ENCODE measurements at places on chromosomes 1 and 21.
A peak's percentile ranks its signal among the peaks of the same experiment; 100 is the strongest.

- DNase-seq, result no peak
Measured at GRCh38 chr1:17867470-17867869, 112.3 kb downstream of the ACTL8 start.

- DNase-seq, result no peak
Measured at GRCh38 chr1:87392248-87393192, 63.8 kb downstream of the LMO4 start.

GRCh38 chr1:230205719-230206198, 138.7 kb downstream of the GALNT2 start:
- no peak for DNase-seq

DNA sequence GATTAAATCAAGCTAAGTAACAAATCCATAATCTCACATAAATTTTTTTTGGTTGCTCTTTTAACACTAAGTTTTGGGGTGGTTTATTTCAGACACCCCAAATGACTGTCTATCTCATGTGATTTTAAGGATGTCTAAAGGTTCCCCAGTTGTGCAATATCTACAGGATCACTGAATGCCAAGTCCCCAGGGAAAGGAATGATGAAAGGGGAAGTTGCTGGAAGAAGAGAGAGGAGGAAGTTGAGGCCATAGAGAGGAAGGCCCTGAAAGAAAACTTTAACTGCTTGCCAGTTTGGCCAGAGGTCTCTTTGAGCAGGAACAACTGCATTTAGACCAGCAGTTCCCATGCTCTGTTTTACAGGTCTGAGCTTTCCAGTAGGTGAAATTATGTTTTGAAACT, 27.5 kb upstream of the SLC19A2 start:
- DNase-seq, result no peak

- no peak for DNase-seq
Measured at GRCh38 chr1:222117809-222118208, 375.9 kb upstream of the DUSP10 start.

GRCh38 chr1:6154525-6155319, 25.4 kb downstream of the CHD5 start:
- no peak for DNase-seq

GRCh38 chr1:59718989-59719360, 95.8 kb upstream of the HOOK1 start:
- no peak for DNase-seq

DNA sequence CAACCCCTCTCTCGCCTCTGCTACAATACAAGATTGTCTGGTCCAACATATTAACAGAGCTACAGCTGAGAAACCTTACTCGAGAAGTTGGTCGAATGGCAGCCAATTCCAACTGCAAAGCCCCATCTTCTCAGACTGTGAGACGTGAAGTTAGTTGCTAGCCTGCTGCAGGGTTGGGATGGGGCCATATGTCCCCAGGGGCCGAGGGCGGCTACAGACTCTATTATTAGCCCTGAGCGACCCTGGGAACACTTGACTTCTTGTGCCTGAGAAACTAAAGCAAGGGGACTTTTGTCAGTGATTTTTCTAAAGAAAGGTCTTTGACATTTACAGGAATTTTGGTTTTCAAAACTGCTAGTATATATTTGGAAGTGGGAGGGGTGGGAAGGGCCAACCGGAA, 13.7 kb downstream of the NCF2 start:
- no peak for DNase-seq

GRCh38 chr1:64915381-64916274, 50.7 kb downstream of the JAK1 start:
- DNase-seq, result no peak

- no peak for DNase-seq
Measured at GRCh38 chr1:194043984-194044755, 857.8 kb upstream of the B3GALT2 start.

GRCh38 chr1:3617806-3618345, 6.6 kb upstream of the MEGF6 start:
- DNase-seq, result no peak

DNA sequence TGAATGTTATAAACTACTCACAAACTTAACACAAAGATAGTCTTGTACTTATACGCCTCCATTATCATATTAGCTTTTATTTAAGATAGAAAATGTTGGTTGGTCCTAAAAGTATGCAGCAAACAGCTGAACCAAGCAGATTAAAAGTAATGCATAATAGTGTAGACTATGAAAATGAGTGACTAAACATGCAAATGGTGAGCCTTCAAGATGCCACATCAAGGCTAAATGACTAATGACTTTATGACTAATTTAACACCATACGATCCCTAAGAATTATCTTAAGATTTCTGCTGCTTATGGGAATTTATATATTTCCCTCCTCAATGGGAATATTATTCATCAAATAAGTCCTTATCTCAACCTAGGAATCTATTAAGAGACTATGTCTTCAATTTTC, 4.6 kb downstream of the GPATCH2 start:
- DNase-seq, result no peak

GRCh38 chr21:38938769-38939168, 133.0 kb downstream of the ETS2 start:
- no peak for DNase-seq

DNA sequence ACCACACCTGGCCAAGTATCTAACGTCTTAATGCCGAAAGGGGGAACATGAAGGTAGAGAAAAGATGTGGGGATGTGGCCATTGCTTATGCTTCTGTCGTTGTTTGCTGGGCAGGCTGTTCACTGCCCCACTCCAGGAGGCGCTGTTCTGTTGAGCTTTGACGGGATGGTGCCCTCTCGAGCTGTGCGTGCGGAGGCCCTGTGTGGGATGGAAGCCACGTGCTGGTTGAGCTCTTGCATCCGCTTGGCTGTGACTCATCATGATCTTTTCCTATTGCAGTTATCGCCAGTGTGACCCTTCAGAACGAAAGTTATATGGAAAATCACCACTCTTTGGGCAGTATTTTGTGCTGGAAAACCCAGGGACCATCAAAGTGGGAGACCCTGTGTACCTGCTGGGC, 26.3 kb downstream of the MTARC1 start:
- no peak for DNase-seq

DNA sequence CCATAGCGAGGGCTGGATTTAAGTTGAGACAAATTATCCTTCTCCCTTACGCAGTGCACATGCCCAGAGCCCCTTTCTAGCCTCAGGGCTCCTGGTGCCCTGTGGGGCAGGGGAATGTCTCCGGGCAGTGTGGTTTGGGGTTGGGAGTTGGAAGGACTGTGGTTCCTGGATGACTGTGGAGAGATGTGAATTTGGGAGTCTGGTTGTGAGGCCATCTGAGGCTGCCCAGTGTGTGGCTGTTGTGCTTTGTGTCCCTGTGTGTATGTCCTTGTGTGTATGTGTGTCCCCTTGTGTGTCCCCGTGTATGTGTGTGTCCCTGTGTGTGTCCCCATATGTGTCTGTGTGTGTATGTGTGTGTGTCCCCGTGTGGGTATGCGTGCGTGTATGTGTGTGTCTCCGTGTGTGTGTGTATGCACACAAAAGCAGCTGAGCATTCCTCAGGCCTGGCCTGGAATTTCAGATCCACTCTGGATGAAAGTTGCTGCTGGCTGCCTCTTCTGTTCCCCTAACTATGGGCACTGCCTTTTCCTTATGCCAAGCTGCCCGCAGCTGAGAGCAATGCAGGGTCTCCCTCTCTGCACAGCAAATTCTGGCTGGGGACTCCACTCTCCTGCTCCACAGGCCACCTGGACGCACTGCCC, 65.4 kb downstream of the UBIAD1 start:
- DNase-seq, result no peak

GRCh38 chr21:46546799-46547198, 58.1 kb downstream of the S100B start:
- no peak for DNase-seq

DNA sequence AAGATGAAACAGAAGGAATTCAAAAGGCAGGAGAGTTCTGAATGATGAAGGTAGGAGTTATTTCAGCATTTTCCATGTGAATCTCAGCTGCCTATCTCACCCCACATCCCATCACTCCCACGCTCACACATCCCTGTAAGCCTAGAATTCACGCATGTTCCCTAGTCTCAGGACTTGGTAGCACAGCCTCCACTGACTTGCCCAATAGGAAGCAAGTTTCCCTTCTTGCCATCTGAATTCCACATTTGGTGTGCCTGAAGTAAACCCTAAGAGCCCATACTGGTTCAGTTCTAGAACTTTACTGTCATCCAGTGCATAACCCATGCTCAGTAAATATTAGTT, 56.6 kb downstream of the STYXL2 start:
- DNase-seq, result no peak

DNA sequence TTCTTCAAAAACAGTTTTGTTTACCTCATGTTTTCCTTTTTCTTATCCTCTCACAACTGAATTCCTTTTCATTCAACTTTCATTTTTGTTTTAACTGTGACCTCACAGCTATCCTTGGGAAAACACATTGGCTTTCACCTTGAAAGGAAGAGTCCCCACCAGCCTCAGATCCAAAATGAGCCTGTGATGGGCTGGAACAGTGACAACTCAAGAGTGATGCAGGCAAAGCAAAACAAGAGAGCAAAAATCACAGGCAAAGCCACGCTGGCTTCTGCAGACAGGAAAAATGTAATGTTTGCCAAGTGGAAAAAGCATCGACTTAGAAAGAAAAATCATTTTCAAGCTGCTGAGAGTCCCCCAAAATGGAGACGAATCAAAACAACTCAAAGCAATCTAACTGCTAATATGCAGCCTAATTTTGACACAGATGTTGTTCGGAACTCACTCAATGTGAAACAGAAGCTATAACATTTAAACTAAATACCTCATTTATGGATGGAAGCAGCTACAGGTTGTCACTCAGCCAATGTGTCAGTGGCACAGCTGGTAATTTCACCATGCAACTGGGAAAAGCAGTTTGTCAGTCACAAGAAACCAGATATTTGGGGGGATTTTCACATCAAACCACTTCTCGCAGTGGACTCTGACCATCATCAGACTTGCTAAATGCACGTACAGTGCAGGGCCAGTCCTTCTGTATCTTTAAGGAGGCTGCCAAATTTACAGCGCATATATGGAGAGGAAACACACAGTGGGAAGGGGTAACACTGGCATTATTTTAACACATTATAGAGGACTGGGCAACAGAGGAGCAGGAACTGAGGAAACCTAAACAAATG, 50.7 kb downstream of the ALG14 start:
- DNase-seq, result no peak

DNA sequence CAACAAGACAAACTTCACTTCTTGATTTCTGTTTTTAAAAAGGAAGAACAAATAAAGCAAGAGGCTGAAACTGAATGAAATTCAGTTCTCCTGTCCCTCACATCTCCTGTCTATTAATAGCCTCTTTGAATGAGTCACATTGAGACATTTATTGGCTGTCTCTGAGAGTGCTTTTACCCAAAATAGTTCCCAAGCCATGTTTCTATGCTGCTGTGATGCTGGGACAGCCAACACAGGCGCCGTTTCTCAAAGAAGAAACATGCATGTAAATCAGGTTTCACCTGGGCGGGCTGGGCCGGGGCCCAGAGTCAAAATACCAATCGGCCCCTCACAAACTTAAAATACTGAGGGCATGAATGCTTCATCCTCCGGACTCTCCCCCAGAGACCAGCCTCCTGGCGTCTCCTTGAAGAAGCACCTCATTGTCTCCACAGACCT, 105.2 kb downstream of the EDEM3 start:
- DNase-seq, result no peak

- no peak for DNase-seq
Measured at GRCh38 chr1:106831511-106831910, 225.0 kb upstream of the PRMT6 start.

DNA sequence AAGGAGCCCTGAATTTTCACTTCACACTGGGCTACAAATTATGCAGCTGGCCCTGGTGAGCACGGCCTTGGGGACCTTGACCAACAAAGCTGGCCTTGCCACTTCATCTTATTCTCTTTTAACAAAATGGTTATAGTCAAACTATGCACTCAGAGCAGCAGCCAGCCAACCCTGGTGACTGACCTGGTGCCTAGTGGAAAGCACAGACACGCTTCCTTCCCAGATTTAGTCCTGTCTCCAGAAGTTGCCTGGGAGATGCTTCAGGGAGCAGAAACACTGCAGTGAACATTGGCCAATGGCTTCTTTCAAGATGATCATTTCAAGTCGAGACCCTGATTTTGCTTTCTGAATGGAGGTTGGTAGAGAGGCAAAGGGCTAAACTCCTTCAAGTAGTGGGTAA, 249.3 kb downstream of the SIPA1L2 start:
- no peak for DNase-seq

GRCh38 chr1:36342426-36343185, 19.2 kb upstream of the EVA1B start:
- peak; percentile 9 for DNase-seq

- no peak for DNase-seq
Measured at GRCh38 chr1:201444792-201445191, 23.3 kb upstream of the TNNI1 start.

GRCh38 chr1:237769916-237770315, 120.8 kb downstream of the ZP4 start:
- no peak for DNase-seq

DNA sequence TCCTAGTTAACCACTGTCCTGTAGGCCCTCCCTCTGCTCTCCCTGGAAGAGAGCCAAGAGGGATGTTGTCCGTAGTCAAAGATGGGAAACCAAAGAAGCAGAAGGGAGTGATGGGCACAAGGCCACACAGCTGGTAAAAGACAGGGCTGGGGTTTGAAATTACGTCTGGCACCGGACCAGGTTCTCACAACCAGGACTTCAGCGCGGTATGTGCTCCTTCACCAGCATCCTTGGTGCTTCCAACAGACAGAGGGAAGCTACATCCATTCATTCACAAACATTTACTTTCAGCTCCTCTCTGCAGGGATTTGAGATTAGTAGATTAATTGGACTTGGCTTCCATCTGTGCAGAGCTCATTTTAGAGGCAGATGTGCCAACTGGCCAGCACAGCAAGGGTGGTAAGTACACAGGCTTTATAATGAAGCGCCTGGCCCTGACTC, 191.2 kb downstream of the TRABD2B start:
- DNase-seq, result no peak

DNA sequence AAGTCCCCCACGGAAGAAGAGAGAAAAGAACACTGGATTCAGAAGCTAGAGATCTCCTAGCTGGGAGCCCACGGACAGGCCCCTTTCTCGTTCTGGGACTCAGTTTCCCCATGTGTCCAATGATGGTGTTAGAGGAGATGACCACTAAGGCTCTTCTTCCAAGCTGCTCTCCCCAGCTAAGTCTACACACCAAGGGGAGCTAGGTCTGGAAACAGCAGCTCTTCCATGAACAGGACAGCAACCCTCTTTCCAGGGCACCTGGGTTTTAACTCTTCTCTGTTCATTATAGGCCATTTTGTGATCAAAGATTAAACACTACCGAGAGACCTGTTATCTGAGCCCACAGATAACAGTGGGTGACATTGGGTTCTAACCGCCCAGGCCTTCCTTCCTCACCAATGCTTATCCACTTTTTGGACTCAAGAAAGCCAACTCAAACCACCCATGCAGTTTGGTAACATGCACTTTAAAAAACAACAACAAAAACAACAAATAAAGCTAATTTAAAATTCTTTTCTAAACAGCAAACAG, 85.9 kb downstream of the MRPL37 start:
- no peak for DNase-seq
